Vagina (tissue), 2 donors: ENCODE measurements at places on chromosomes 6 and 20. TPM values are rescaled to one million over a fixed set of nuclear protein-coding genes. Genes with fewer than 3 reads are reported as not detected.

The LRRC73 gene
- total RNA-seq = not detected

The ZNF391 gene
- 14.2 TPM for total RNA-seq

The NRN1 gene
- total RNA-seq = 9.8 TPM

The NKAPL gene
- not detected for total RNA-seq

The OSBPL2 gene
- 51.3 TPM for total RNA-seq

The ANGPT4 gene
- 0.98 TPM for total RNA-seq

The CCN6 gene
- total RNA-seq = not detected

The ZNF318 gene
- 17.2 TPM for total RNA-seq

The PGBD1 gene
- total RNA-seq = 5.2 TPM

The LHFPL5 gene
- not detected for total RNA-seq

The BAG2 gene
- total RNA-seq = 8.8 TPM

The GINS1 gene
- total RNA-seq = 2.0 TPM

The LTB gene
- total RNA-seq = 5.4 TPM

The CCN5 gene
- total RNA-seq = 134 TPM

The CRISP2 gene
- total RNA-seq = not detected

The NR2E1 gene
- total RNA-seq = not detected

The IGF2R gene
- 73.4 TPM for total RNA-seq

The ULBP1 gene
- not detected for total RNA-seq

The CDK5RAP1 gene
- total RNA-seq = 15.0 TPM

The LY6G5B gene
- total RNA-seq = 7.4 TPM

The SAPCD1 gene
- not detected for total RNA-seq

The SEL1L2 gene
- not detected for total RNA-seq

The CD40 gene
- 24.6 TPM for total RNA-seq

The TMEM217 gene
- total RNA-seq = not detected

The LTA gene
- total RNA-seq = not detected

The OLIG3 gene
- total RNA-seq = not detected

The BTN1A1 gene
- not detected for total RNA-seq

The MATN4 gene
- not detected for total RNA-seq

The PET117 gene
- 6.1 TPM for total RNA-seq

The IYD gene
- total RNA-seq = not detected

The FGD2 gene
- total RNA-seq = 20.4 TPM

The MAFB gene
- 80.5 TPM for total RNA-seq

The SYTL3 gene
- total RNA-seq = 10.8 TPM

The MDC1 gene
- 12.3 TPM for total RNA-seq

The EEF1A1 gene
- total RNA-seq = 8,108 TPM

The NOX3 gene
- not detected for total RNA-seq

The LPIN3 gene
- 82.3 TPM for total RNA-seq

The MAP7 gene
- total RNA-seq = 9.3 TPM

The ACSS1 gene
- 26.3 TPM for total RNA-seq

The SOX18 gene
- total RNA-seq = 57.2 TPM

The ISM1 gene
- total RNA-seq = 14.5 TPM
